ENCODE measurements at places on chromosomes 1 and 21.

DNA sequence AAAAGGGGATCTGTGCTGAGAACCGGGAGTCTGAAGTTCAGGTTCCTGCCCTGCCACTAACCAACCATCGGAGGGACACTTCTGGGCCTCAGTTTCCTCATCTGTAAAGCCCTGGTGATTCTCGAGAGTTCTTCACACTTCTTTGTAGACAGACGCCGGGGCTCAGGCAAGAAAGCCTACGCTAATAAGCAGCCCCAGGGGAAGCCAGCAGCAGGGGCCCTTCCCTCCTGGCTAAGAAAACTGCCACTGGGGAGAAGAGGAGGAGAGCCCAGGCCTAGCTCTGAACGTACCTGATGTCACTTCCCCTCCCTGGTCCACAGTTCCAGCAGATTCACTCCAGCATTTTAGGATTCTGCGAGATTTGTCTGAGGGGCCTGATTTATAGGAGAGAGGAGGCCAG is 76.0 kb downstream of the CAMK2N1 start:
- no peak for DNase-seq

DNA sequence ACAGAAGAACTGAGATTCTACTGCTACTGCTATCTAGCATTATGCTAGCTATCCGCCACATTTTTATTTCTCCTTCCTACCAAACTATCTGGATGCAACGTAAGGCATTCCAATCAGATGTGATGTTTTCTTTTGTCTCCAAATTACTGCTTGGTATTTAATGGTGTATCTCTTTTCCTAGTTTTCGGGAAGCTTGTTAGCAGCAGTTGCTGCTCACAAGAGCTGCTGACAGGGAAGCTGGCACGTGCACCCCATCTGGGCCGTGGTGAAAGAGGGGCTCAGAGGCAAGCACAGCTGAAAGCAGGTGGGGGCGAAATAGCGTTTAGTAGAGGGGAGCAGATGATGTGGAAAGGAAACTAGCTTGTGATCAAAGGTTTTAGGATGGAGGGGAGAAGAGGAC is 57.3 kb downstream of the JAK1 start:
- DNase-seq = no peak

DNA sequence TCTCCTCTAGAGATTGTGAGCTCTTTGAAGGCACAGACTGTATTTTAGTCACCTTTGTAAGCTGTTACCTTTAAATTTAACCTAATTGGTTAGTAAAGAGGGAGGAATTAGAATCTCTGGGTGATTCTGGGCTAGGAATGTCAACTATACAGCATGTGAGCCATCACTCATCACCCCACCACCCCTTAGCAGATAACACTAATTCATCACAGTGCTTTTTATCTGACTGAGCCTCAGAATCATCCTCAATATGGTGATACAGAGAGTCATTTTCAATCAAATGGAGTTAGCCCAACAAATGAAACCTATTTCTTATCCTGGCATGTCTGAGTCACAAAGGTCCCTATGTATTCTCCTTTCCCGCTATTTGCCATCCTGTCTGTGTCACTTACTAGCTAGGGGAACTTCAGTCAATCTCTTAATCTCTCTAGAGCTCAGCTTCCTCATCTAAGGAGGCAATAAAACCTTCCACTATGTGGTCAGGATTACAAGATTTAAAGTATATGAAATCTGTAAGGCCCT is 13.3 kb downstream of the KCNJ10 start:
- no peak for DNase-seq

- peak; percentile 2 for DNase-seq
Observed at GRCh38 chr1:1089731-1090423, 15.8 kb upstream of the RNF223 start.

DNA sequence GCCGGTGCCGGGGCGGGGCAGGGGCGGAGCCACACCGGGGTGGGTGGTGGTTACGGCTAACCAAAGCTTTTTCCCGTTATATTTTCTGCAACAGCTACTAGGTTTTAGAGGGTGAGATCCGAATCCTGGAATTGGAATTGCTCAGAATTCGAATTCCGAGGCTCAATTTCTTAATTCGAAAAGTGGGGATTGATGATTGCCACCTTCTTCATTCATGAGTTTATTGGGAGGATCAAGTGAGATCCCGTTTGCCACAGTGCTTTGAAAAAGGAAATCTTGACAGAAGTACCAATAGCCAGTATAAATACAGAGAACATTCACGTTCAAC is 207 bp upstream of the SVBP start:
- no peak for DNase-seq

DNA sequence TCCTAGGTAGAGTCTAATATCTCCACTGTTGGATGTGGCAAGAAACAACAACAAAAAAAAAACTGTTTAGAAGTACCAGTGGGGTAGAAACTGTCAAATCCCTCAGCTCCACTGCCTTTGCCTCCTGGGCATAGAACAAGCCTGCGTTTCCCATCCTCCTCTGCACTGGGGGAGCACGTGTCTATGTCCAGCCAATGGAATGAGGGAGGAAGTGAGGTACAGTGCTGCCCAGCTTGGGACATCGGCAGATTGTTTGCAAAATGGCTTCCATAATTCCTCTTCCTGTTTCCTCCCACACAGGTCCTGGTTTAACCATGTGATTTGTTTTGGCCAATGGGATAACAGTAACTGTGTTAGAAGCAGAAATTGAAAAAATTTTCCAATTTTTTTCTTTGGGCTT is 39.1 kb downstream of the PSMG1 start:
- DNase-seq = no peak

- no peak for DNase-seq
Observed at GRCh38 chr1:183365676-183366075, 52.5 kb downstream of the NMNAT2 start.

- DNase-seq = no peak
Observed at GRCh38 chr1:51487628-51488027, 31.4 kb downstream of the EPS15 start.
